Activated CD8-positive, alpha-beta T cell treated with anti-CD3 and anti-CD28 coated beads, Interleukin-2, amount 10 ng/mL, durations not matched to agents 7 days and 5 days (primary cell): ENCODE measurements at places on chromosomes 2 and 18. TPM values are rescaled to one million over a fixed set of nuclear protein-coding genes. Genes with fewer than 3 reads are reported as not detected.

DNA sequence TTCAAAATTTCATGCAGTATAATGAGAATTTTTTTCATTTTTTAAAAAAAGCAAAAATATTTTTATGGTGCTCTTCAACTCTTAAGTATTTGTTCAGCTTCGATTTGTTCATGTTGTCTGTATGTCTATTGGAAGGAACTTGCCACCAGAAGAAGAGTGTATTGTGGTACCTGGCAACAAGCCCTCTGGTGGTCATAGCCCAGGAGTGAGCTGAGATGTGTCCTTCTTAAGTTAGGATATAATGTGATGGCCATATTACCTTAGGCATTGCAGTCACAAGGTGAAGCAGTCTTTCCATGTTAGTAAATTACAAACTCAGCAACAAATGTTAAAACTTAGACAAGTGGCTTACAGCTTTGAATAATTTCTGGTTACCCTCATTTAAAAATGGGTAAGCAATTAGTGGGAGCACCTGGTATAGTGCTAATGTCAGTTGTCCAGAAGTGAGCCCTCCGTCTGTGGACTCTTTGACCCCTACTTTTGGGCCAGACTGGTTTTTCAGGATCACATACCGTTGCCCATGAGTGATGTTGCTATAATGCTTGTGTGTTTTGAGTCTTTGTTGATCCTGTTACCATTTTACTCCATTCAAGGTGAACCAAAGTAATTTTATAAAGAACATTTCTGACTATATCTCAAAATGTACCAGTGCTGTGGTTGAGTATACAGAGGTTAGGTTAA is 57.4 kb downstream of the MYO1B start:
- H3K27me3 ChIP-seq = peaks cover 3% of the 10 kb centered on the region
- no peaks in the 10 kb centered on the region for H3K36me3 ChIP-seq
- no peak overlapping the region for H3K4me3 ChIP-seq
- no peak overlapping the region for H3K27ac ChIP-seq
- H3K4me1 ChIP-seq = no peaks in the 10 kb centered on the region

DNA sequence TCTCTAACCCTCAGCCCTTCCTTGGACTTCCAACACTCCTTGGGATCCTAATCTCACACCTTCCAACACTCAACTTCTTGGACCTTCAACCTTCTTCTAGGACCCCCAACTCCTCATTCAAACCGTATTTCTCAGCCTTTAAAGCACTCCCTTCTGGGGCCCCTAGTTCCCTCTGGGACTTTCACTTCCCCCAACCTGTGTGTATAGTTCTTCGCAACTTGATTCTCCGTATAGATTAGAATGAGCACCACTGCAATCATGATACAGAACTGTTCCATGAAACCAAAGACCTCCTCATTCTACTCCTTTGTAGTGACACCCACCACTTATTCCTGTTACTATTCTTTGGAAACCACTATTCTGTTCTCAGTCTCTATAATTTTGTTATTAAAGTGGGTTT is 62.0 kb upstream of the NFU1 start:
- H3K27me3 ChIP-seq = no peaks in the 10 kb centered on the region
- DNase-seq = no peak
- peaks cover 12% of the 10 kb centered on the region for H3K4me1 ChIP-seq
- H3K4me3 ChIP-seq = no peak overlapping the region
- H3K27ac ChIP-seq = peak overlapping the region; percentile 35

GRCh38 chr18:63046375-63046774 is 273.2 kb downstream of the BCL2 start:
- H3K27ac ChIP-seq = no peak overlapping the region
- no peak for DNase-seq
- peaks cover 16% of the 10 kb centered on the region for H3K4me1 ChIP-seq
- H3K4me3 ChIP-seq = no peak overlapping the region

DNA sequence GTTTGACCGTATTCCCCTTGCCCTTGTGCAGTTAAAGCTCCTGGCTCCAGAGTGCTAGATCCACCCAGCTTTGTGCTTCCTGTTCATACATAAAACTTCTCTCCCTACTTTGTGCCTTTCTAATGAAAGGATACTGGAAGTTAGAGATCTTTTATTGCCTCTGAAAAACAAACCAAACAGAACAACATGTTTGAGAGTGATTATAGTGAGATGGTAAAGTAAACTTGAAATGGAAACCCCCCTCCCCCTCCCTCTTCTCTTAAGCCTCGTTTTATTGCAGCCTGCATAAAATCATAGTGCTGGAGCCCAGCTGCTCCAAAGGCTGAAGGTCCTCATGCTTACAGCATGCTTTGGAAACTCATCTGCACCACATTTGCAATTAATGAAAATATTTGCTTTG is 125.1 kb downstream of the TANC1 start:
- peak overlapping the region; percentile 12 for H3K27ac ChIP-seq
- H3K4me1 ChIP-seq = peaks cover 46% of the 10 kb centered on the region
- peaks cover 9% of the 10 kb centered on the region for H3K36me3 ChIP-seq
- DNase-seq = no peak
- no peaks in the 10 kb centered on the region for H3K27me3 ChIP-seq

DNA sequence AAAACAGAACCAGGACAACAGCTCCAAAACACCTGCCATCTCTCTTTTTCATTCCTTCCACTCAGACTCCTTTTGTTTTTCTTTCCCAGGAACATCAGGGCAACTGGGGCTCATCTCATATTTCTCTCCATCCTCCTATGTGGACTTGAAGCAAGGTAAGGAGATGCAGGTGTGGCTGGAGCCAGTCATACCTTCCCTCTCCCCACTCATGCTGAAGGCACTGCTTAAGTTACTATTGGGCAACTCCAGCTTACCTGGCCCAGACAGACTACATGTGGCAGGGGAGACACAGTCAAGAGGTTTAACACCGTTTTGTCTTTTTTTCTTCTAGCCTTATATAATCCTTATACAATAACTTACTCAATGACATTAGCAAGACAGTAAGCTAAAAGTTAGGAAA is 38.4 kb downstream of the LAMA1 start:
- H3K27ac ChIP-seq = no peak overlapping the region
- H3K4me1 ChIP-seq = no peaks in the 10 kb centered on the region
- DNase-seq = no peak
- no peaks in the 10 kb centered on the region for H3K36me3 ChIP-seq
- H3K4me3 ChIP-seq = no peak overlapping the region
- H3K27me3 ChIP-seq = no peaks in the 10 kb centered on the region

DNA sequence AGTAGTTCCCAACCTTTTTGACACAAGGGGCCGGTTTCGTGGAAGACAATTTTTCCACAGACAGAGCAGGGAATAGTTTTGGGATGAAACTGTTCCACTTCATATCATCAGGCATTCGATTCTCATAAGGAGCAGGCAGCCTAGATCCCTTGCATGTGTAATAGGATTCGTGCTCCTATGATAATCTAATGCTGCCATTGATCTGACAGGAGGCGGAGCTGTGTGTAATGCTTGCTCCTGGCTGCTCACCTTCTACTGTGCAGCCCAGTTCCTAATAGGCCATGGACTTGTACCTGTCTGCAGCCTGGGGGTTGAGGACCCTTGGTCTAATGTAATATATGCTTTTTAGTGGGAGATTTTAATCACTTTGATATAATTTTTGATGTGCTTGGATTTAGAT is 188.7 kb upstream of the KLHL14 start:
- no peaks in the 10 kb centered on the region for H3K4me1 ChIP-seq
- H3K36me3 ChIP-seq = no peaks in the 10 kb centered on the region

GRCh38 chr2:179031731-179032408 is 18.1 kb downstream of the CCDC141 start:
- H3K36me3 ChIP-seq = peaks cover 36% of the 10 kb centered on the region
- H3K4me3 ChIP-seq = peak overlapping the region; percentile 76
- peak overlapping the region; percentile 97 for H3K27ac ChIP-seq
- DNase-seq = peak; percentile 50
- peaks cover 41% of the 10 kb centered on the region for H3K4me1 ChIP-seq
- no peaks in the 10 kb centered on the region for H3K27me3 ChIP-seq

- no peak overlapping the region for H3K27ac ChIP-seq
- H3K4me1 ChIP-seq = no peaks in the 10 kb centered on the region
- no peak for DNase-seq
- no peak overlapping the region for H3K4me3 ChIP-seq
- no peaks in the 10 kb centered on the region for H3K27me3 ChIP-seq
- no peaks in the 10 kb centered on the region for H3K36me3 ChIP-seq
Observed at GRCh38 chr2:118689456-118689855, 158.0 kb downstream of the EN1 start.

DNA sequence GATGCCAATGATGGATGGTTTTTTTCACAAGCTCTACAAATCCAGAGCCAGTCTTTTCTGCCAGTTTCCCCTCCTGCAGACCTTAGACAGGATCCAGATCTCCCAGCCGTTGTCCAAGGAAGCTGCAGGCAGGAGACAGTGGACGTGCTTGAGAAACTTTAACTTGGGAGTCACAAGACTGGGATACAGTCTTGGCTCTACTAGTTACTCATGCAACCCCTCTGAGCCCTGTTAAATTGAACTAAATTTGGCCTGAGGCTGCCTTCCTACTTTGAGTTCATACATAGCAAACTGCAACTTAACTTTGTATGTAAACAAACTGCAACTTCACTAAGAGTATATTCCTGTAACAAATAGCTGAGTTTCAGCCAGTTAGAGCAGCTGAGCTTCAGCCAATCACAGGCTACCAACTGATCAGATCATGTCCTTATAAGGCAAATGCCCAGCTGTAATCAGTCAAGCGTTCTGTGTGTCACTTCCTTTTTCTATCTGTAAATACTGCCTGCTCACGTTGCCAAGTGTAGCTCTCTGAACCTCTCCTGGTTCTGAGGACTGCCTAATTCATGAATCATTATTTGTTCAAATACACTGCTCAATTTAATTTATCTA is 140.9 kb downstream of the CAPN13 start:
- H3K4me3 ChIP-seq = no peak overlapping the region
- peaks cover 2% of the 10 kb centered on the region for H3K27me3 ChIP-seq
- H3K27ac ChIP-seq = no peak overlapping the region
- H3K4me1 ChIP-seq = no peaks in the 10 kb centered on the region

GRCh38 chr18:55452123-55452611 is 135.8 kb downstream of the TCF4 start:
- H3K4me1 ChIP-seq = no peaks in the 10 kb centered on the region
- no peak overlapping the region for H3K4me3 ChIP-seq
- DNase-seq = no peak
- H3K36me3 ChIP-seq = no peaks in the 10 kb centered on the region

- peaks cover 9% of the 10 kb centered on the region for H3K36me3 ChIP-seq
- no peak for DNase-seq
- peaks cover 4% of the 10 kb centered on the region for H3K4me1 ChIP-seq
- no peak overlapping the region for H3K4me3 ChIP-seq
- H3K27me3 ChIP-seq = peaks cover 3% of the 10 kb centered on the region
Observed at GRCh38 chr2:10057231-10058107, 14.1 kb downstream of the KLF11 start.

- no peaks in the 10 kb centered on the region for H3K36me3 ChIP-seq
- no peak for DNase-seq
- no peak overlapping the region for H3K4me3 ChIP-seq
- no peak overlapping the region for H3K27ac ChIP-seq
Observed at GRCh38 chr18:1408376-1408775, 503.7 kb downstream of the ADCYAP1 start.

- H3K27ac ChIP-seq = no peak overlapping the region
- H3K4me1 ChIP-seq = peaks cover 9% of the 10 kb centered on the region
- no peaks in the 10 kb centered on the region for H3K36me3 ChIP-seq
- H3K27me3 ChIP-seq = no peaks in the 10 kb centered on the region
- DNase-seq = no peak
Observed at GRCh38 chr2:205169464-205169863, 512.8 kb upstream of the NRP2 start.

GRCh38 chr18:54358495-54359040 is 862 bp downstream of the C18orf54 start:
- peaks cover 23% of the 10 kb centered on the region for H3K4me1 ChIP-seq
- peaks cover 3% of the 10 kb centered on the region for H3K27me3 ChIP-seq

- H3K27ac ChIP-seq = no peak overlapping the region
- no peaks in the 10 kb centered on the region for H3K4me1 ChIP-seq
- DNase-seq = no peak
- no peaks in the 10 kb centered on the region for H3K36me3 ChIP-seq
- H3K27me3 ChIP-seq = no peaks in the 10 kb centered on the region
Observed at GRCh38 chr2:234821946-234822475, 129.8 kb upstream of the SH3BP4 start.

DNA sequence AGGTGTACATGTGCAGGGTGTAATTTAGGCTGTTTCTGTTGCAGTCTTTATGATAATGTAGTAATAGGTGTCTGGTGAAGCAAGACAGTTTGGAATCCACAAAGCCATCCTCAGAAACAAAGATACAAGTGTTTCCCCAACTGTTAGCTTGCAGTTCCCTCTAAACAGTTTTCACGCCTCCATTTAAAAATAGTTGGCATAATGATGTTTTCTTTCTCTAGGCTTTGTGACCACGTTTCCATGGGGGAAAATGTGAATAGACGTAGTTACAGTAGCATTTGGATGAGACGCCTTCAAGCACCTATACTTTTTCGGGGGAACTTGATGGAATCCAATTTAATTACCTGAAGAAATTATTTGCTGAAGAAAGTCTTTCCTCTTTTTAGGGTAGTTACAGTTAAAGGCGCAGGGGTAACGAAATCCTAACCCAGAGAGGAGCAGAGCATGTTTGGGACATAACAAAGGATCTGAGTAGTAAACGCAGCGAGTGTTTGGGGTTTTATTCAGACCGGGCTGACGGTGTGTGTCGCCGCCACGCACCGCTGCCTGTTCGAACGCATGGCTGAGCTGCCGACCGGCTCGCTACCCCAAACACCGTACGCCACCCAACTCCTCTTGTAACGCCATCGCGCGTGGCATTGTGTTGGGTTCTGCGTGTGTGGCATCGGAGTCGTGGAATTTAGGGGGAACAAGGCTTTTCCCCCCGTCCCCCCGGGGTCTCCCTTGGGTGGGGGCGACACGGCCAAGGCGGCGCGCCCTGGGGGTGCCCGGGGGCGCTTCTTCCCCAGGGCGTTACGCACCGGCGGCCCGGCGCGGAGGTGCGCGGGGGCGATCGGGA is 681 bp upstream of the NRP2 start:
- peak overlapping the region; percentile 70 for H3K4me3 ChIP-seq
- H3K36me3 ChIP-seq = no peaks in the 10 kb centered on the region
- peaks cover 48% of the 10 kb centered on the region for H3K4me1 ChIP-seq
- H3K27ac ChIP-seq = no peak overlapping the region
- DNase-seq = no peak

DNA sequence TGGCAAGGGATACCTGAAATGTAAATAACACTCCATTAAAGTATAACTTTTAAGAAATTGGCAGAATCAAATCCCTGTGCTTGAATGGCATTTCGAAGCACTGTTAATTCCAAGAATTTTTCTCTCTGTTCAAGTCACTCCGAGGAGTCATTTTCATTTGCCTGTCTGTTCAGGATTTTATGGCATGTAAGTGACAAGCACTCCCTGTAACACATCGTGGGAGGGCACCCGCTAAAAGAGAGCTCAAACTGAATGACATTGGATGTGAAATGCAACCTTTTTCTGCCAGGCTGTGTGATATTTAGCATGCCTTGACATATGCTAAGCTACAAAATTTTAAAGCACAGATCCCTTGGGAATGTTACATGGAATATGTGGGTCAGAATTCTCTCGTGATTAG is 339.6 kb downstream of the LRRTM1 start:
- no peaks in the 10 kb centered on the region for H3K4me1 ChIP-seq
- no peaks in the 10 kb centered on the region for H3K27me3 ChIP-seq
- no peak for DNase-seq
- no peak overlapping the region for H3K4me3 ChIP-seq
- no peaks in the 10 kb centered on the region for H3K36me3 ChIP-seq
- H3K27ac ChIP-seq = no peak overlapping the region

Gene DIS3L2
- 32.2 TPM for total RNA-seq

Gene NGEF
- not detected for total RNA-seq

Gene VWA3B
- not detected for total RNA-seq

Gene IL36RN
- total RNA-seq = not detected

Gene SEH1L
- 58.6 TPM for total RNA-seq

Gene NOSTRIN
- total RNA-seq = not detected

Gene ZFP36L2
- total RNA-seq = 166 TPM

Gene GAL3ST2
- total RNA-seq = 0.34 TPM

Gene COL3A1
- not detected for total RNA-seq

Gene TRAPPC8
- 42.1 TPM for total RNA-seq
